ENCODE measurements at places on chromosomes 1 and 21.
A peak's percentile ranks its signal among the peaks of the same experiment; 100 is the strongest.

DNA sequence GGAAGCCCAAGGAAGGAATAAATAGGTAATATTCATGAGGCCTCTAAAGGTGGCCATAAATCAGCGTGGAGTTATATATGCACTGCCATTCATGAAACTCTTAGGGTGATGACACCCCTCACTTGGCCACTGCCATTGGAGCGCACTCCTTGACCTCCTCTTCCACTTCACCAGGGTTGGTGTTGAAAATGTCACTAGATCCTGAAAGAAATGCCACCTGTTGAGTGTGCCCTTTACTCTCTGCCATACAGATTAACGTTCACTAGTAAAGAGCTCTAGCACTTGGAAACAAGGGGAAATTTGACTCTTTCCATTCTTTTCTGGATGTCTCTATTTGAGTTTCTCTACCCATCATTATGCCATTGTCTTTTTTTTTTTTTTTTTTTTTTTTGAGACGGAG is 83.5 kb upstream of the GREM2 start:
- no peak for DNase-seq

- DNase-seq: no peak
These were observed 20.7 kb downstream of the SLAMF7 start for GRCh38 chr1:160759740-160760139.

- no peak for DNase-seq
These were observed 621.7 kb downstream of the MATN1 start for GRCh38 chr1:30101487-30102227.

DNA sequence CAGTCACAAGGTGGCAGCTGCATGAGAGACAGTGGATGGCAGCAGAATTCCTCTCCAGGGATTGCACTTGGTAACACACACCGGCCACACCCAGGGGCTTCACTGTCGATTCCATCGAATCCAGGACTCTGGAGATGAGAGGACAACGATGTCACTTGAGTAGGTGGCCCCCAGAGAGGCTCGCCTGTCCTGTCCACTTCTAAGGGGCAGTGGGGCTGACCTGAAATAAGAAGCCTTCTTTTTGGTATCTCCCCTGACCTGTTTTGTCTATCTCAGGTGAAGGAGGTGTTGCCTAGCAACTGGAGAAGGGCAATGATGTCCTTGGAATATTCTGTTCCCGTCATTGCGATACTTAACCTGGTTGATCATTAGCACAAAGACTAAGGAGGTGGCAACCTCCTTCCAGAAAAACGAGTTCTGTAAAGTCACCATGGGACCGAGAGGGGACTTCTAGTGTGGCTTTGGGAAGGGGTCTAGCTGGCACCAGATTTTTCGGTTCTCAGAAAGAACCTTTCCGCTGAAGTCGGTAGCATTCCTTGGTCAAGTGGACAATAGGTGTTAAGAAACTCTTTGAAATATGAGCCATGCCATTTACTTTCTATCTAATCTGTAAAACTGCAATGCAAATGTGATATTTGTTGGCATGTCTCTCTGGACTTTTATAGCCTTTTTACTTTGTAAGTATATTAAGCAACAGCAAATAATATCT is 85.2 kb upstream of the TMPRSS2 start:
- no peak for DNase-seq

DNA sequence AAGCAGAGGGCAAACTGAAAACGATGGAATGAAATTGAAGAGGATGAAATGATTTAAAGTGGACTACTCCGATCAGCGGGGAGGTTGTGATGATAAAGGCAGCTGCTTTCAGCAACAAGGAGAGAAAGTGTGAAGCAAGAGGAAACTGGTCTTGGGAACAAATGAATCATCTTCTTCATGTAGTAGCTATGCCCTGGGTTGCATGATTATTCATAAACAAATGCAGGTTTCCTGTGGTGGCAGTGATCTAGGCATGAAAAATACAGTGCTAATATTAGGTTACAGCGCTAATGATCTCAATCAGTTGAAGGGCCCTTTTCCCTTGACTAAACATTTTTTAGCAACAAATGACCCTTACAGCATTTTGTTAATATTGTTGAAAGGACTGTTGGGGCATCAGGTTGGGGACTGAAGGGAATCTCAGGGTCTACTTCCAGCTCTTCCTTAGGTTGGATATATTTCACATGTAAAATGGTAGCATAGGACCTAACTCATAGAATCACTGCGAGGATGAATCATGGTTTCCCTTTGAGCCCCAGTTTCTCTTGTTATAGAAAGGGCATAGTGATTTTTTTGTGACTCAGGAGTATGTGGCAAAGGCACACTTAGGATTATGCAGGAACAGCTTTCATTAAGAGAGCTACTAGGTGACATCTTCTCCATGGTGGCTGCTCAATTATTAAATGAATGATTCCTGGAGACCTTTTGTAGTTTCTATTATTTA is 1.9 kb upstream of the ZFYVE9 start:
- no peak for DNase-seq

DNA sequence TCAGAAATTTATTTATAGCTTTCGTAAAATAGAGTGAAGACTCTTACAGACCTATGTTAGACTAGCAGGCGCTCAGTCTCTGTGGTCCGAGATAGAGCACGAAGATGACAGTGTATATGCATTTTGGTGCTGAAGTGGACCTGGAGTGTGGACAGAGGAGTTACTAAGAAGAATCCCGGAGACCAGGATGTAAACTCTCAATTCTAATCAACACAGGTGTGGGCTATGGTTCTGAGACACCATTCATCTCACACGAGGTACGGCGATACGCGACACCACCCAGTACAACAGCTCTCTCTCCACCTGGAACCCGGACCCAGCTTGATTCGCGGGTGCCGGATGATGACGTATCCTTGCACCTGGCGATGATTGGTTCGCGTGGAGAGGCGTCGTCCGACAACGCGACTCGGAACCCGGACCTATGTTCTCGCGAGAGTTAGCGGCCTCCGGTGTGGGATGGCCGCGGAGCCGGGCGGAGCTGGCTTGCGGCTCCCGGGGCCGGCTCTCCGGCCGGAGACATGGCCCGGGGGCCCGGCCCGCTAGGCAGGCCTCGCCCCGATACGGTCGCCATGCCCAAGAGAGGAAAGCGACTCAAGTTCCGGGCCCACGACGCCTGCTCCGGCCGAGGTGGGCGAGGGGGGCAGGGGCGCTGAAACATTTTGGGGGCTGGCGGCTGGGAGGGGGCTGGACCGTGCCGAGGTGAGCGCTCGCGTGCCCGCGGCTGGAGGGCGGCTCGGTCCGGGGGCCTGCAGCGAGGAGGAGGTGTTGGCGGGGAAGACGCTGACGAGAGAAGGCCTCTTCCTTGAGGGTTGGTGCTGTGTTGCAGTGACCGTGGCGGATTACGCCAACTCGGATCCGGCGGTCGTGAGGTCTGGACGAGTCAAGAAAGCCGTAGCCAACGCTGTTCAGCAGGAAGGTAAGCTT is at the start of gene TMEM183A:
TMEM183A (plus strand) TSS at position 427 of the 924 bp plus-strand sequence; CDS start at position 519, 92 bp downstream.
- peak; percentile 82 for DNase-seq

GRCh38 chr1:11227106-11228077 is 35.0 kb downstream of the MTOR start:
- no peak for DNase-seq

DNA sequence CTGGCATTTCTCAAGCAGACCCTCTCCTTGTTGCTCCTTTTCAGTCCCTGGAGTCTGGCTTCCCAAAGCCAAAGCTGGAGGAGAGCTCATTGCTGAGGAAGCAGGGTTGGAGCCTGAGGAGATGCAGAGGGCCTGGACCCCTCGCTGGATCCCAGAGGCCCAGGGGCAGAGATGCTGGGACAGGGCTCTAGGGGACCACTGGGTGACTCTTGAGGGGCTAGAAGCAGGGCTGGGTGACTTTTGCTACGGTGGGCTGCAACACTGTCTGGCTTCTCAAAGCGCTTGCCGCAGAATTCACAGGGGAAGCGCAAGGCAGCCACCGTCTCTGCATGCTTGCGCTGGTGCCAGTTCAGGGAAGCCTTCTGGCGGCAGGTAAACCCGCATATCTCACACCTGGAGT is 8.8 kb downstream of the ZNF692 start:
- no peak for DNase-seq

DNA sequence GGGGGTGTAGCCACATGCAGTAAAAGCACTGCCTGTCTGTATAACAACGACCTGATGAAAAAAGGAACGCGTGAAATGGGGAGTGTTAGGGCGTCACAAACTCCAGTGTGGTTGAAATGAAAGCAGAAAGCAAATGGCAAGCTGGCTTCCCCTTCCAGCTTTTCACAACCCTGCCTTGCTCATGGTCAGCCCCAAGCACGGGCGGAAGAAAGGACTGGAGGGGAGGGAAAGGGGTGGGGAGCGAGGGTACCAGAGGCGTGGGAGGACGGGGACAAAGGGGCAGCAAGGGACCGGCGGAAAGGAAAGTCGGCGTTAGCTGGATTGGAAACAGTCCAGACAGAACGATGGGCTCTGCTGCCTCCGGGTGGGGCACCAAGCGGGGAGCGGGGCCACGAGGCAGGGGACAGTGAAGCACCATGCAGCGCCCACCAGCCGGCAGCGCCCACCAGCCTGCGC is 9.6 kb downstream of the VPS26C start:
- no peak for DNase-seq

- no peak for DNase-seq
These were observed 195.8 kb downstream of the TPR start for GRCh38 chr1:186179231-186179630.

DNA sequence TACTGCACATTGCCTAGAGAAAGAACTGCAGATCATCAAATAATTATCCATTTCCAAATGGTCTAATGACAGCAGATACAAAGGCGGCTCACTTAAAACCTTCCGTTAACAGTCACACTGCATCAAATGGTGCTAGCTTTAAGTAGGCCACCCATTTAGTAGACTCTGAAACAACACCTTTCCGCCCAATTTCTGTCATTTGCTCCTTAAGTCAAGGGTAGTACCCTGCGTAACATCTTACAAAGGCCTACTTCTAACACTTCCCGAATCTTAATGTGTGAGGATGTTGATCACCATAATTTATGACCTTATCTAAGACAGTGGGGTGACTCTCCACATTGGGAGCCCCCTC is 692 bp upstream of the RALGPS2 start:
- no peak for DNase-seq

DNA sequence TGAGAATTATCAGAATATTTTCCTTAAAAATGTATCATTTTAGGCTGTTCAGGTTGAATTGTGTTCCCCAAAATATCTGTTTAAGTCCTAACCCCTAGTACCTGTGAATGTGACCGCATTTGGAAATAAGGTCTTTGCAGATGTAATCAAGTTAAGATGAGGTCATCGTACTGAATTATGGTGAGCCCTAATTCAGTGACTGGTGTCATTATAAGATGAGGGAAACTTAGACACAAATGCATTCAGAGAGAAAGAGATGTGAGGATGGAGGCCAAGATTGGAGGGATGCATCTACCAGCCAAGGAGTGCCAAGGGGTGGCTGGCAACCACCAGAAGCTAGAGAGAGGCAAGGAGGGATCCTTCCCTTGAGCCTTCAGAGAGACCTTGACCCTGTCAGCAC is 4.1 kb downstream of the RAB4A start:
- no peak for DNase-seq

- no peak for DNase-seq
These were observed 570 bp downstream of the KCND3 start for GRCh38 chr1:111988743-111989453.
